ENCODE measurements at places on chromosomes 1 and 21.

DNA sequence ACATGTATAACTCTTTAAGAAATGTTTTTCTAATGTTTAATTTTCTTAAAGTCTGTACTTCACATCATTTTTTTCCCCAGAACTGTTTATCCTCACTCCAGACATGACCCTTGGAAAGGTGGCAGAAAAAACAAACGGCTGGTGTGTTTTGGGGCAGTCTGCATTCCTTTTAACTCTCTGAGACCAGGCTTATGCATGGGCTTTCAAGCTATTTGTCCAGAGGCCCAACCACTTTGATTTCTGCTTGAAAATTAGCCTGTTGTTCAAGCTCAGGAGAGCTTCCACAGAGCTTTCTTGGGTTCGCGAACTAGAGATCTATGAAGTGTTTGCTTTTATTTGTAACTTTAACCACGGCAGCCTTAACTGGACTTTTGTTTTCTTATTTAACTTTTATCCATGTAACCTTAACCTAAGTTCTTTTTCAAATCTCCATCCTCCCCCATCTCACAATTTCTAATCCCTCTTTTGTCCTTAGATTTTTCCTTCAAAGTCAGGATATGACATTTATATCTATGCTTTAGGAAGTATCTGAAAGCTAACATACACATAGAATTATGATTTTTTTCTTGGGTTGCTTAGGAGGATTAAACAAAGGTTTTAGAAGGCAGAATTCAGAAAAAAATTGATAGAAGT, 111.8 kb downstream of the FGGY start:
- no peak for DNase-seq

DNA sequence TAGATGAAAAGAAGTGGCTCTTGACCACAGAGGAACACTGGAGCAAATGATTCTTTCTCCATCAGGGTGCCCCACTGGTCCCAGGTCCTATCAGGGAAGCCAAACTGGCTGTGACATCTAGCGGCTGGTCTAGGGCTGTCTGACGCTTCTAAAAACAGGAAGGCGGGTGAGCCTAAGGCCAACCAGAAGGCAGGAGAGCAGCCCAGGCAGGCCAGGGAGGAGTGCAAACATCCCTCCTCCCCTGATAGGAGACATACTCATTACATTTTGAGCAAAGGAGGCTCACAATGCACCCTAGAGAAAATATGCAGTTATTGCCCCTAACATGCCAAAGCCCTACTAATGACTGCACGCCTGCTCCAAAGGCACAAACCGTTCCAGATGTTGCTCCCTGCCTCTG, 10.4 kb upstream of the FOXE3 start:
- DNase-seq: no peak

DNA sequence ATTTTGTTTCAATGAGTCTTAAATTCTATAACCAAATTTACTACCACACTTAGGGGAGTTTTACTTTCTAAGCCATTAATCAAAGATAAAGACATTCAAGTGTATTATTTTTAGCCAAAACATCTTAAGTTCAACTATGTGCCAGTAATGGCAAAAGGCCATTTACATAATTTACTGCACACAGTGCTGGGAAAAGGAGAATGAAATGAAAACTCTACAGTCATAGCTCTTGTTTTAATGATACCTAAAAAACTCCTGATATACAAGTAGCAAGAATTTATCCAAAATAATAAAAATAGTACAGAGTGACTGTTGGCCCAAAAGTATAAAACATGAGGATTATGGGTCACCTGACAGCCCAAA, 42.4 kb upstream of the C1orf198 start:
- DNase-seq: no peak

- no peak for DNase-seq
Measured at GRCh38 chr1:224157316-224157715, 25.7 kb upstream of the DEGS1 start.

DNA sequence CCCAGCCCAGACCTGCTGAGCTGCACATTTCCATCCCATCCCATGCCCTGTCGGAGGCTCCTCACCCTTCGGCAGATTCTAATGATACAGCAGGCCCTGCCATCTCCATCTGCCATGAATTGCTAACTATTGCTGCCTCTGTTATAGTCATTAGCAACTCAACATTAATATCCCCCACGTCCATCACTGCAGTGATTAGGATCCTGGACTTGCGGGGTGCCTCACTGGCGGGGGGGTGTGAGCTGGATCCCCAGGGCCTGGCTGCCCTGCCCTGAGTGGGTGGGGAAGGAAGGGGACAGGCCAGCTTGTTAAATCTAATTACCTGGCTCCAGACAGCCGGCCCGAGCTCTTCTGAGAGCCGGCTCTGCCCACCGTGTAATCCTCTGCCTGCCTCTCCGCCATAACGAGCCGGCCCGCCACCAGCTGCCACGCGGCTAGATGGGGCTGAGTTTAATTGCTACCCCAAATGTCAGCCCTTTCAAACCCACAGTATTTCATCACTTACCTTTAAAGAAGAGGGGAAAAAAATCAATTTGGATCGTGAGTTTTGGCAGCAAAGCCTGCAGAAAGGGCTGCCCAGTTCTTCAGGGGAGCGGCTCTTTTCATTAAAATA, 227.3 kb upstream of the CSF3R start:
- no peak for DNase-seq

DNA sequence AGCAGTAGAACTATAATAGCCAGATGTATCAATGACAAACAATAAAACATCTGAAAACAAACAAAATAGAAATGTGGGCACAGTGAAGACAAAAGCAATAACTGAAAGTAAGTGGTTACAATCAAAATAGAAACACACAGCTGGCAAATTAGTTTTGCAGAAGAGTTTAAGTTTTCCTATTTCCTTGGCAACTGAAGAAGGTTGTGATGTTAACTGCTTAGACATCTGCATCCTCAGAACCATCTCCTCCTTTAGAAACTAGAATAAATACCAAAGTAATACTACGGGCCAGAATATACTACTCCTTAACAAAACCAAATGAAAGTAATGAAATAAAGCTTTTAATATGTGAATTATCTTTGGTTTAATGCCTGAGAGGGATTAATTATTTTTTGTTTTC, 605.5 kb downstream of the LTN1 start:
- no peak for DNase-seq

DNA sequence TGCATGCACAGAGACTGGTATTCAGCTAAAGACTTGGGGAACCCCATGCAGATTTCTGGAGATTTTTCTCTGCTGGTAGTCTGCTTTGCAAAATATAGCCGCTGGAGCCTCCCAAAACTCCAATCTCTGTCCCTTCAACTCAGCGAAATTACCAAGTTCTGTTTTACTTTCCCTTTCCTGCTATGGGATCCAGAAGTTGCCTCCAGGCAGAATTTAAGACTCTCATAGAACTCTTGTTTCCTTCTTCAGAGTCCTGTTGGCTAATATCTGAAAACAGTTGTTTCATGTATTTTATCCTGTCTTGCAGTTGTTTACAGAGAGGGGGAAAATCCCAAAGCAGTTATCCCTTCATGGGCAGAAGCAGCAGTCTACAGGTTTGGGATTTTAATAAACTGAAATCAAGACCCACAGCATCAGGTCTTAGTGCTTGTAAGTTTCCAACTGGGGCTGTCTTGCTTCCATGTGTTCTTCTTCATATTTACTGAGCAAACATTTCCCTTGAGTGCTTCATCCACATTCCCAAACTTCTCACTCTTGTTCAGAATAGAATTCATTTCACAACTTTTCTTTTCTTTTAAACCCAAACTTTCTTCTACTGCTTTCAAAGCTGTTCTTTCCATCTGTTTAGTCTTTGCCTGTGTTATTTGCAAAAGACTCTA, 221.3 kb upstream of the DMRTA2 start:
- no peak for DNase-seq

GRCh38 chr1:234942879-234943506, 185.6 kb downstream of the TOMM20 start:
- no peak for DNase-seq

- DNase-seq: no peak
Measured at GRCh38 chr1:197526736-197527371, 248.4 kb downstream of the DENND1B start.

DNA sequence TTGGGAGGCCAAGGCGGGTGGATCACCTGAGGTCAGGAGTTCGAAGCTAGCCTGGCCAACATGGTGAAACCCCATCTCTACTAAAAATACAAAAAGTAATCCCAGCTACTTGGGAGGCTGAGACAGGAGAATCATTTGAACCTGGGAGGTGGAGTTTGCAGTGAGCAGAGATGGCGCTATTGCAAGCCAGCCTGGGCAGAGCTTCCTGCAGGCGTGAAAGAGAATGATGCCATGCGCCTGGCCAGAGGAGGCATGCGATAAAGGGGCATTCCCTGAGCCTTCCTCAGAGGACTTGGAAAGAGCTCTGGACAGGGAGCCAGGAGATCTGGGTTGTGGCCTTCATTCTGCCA, 3.2 kb downstream of the E2F2 start:
- no peak for DNase-seq

DNA sequence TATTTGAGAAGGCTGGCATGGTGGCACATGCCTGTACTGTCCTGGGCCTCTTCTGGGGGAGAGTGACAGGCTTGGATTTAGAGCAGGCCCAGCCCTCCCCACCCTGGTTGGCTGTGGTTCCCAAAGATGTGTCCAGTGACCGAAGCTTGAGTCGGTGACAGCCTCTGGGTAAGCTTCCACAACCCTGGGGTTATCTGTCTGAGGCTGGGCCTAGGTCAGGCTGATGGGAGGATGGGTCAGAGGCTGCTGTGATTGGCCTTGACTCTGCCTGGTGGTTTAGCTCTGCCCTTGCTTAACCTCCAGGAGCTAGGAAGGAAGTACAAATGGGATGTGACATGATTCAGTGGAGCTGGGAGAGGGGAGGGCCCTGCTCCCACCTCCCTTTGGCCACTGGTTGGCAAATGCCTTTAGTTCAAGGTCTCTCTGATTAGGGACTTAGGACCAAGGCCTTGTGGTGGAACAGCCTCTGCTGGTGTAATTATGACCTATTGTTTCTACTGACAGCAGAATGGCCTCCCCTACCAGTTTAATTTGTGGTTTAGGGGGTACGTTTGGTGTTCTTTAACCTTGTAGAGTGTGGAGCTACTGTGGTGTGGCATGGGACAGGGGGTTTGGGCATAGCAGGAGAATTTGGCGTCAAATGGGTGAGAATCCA, 16.6 kb downstream of the NUDC start:
- DNase-seq: no peak

DNA sequence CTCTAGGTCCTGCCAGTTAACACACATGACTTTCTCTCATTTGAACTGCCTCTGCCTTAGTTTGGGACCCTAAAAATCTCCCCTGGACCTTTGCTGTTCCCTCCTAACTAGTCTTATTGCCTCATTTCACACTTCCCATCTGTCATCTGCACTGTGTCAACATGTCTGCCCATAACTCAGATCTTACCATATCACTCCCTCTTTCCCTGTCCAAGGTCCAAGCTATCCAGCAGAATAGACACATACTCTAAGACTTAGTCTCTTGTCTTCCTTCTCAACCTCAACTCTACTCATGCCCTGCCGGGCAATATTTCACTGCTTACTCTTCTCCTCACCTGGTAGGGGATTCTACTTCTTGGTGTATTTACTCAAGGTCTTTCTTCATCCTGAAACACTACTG, 79.5 kb upstream of the DAB1 start:
- no peak for DNase-seq

GRCh38 chr1:230875370-230875769, 7.0 kb upstream of the C1orf198 start:
- DNase-seq: no peak

GRCh38 chr1:233478611-233479010, 135.3 kb upstream of the KCNK1 start:
- no peak for DNase-seq

- no peak for DNase-seq
Measured at GRCh38 chr1:226149806-226150205, 36.7 kb downstream of the ACBD3 start.

DNA sequence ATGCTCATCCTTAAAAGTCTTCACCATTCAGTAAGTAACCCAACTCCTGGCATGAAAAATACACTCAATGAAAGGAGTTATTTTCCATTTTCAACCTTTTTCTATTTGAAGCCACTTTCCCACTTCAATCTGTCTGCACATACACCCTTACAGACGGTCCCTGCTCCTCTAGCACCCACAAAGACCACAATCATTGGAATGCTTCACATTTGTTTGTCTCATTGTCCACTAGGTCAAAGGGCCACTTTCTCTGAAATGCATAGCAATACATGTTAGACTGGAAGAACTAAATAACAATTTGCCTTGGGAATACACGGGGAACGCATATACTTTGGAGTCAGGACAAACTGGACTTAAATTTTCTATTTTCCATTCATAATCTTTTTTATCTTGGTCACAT, 487.1 kb upstream of the C1orf87 start:
- DNase-seq: no peak

DNA sequence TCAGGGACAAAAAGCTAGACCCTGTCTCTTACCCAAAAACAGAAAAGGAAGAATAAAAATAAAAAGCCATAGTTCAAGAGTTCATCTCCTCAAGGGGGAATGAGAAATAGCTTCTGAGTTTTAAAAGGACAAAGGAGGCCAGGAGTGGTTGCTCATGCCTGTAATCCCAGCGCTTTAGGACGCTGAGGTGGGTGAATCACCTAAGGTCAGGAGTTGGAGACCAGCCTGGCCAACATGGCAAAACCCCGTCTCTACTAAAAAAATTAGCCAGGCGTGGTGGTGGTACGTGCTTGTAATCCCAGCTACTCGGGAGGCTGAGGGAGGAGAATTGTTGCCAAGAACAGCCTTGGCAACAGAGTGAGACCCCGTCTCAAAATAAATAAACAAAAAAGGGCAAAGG, 38.6 kb upstream of the CPLANE2 start:
- DNase-seq: no peak

DNA sequence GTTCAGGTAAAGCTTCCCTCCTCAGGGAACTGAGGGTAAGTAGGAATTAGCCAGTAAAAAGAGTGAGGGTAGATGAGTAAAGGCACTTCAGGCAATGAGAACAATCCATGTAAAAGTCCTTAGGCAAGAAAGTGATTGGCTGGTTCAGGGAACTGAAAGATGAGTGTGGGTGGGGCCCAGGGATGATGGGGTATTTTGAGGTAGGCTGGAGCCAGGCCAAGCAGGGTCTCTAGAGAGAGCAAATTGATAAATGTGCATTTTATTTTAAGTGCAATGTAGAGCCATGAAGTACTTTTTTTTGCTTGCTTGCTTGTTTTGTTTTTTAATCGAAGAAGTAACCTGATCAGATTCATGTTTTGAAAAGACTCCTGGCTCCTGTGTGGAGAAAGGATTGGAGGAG, 26.5 kb downstream of the OSBPL9 start:
- DNase-seq: peak; percentile 5

- DNase-seq: no peak
Measured at GRCh38 chr1:5994713-5995621, 2.7 kb upstream of the NPHP4 start.

GRCh38 chr1:46667782-46668760, at the start of gene ATPAF1:
ATPAF1 (minus strand) TSS chr1:46668364; CDS start chr1:46668322, 42 bp downstream.
- DNase-seq: no peak

- DNase-seq: no peak
Measured at GRCh38 chr1:170993151-170993550, 57.8 kb downstream of the MROH9 start.

GRCh38 chr1:185319139-185319475, 2.1 kb upstream of the IVNS1ABP start:
- DNase-seq: no peak

DNA sequence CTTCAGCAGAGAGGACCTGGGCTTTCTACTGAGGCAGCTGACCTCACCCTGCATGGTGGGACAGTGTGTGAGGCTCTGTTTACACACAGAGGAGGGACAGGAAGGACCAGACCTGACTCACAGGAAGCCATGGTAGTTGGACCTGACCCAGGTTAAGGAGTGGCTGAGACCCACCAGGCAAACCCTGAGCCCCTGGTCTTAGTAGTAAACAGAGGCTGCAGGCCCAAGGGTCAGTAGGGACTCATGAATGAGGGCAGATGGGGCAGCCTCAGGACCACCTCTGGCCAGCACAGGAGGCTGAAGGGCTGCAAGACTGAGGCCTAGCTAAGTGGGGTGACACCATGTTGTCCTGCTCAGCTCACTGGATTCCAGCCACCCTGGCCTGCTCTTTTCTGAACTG, 273.2 kb downstream of the GRIK3 start:
- no peak for DNase-seq
